ENCODE measurements at places on chromosomes 6 and 20. TPM values are rescaled to one million over a fixed set of nuclear protein-coding genes. Genes with fewer than 3 reads are reported as not detected.
A peak's percentile ranks its signal among the peaks of the same experiment; 100 is the strongest.

- ATAC-seq, result no peak
Observed at GRCh38 chr6:32114796-32115195, 5.7 kb upstream of the TNXB start.

The NR2E1 gene
- 0.08 TPM for total RNA-seq

DNA sequence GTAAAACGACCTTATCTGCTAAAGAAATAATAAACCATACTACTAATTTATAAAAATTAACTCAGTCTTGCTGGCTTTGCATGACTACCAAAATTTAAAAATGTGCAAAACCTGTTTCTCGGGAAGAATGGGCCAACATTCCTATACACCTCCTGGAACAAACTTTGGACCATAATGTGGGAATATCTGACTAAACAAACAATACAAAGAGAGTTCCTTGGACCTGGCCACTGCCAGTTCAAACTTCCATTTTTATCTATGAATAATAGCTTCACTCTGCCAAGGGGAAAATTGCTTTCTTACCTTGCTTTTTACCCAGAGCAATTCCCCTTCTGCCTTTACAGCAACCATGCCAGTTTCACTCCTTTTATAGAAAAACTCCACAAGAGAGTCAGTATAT lies 38.7 kb upstream of the POU5F1 start:
- ATAC-seq, result no peak

The TRIM10 gene
- not detected for total RNA-seq

- peak; percentile 64 for ATAC-seq
Observed at GRCh38 chr6:3252369-3252768, 6.4 kb upstream of the PSMG4 start.

DNA sequence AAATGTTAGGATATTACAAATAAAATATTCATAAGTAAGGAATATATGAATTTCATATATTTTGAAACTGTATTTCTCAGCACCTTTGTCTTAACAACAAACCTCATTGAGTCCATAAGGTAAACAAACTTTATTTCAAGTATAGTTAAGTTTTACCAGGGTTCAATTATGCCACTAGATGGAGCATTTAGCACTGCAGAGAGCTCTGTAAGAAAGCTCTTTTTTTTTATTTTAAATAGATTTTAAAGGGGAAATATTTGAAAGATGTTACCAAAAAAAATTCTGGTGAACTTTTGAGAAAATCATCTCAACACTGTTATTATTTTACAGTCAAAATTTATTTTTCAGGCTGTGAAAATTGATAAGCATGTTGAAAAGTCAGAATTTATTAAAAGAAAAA lies 955.2 kb upstream of the EYS start:
- ATAC-seq, result no peak

All from esophagus mucosa (tissue), 1 donor.